ENCODE measurements at places on chromosomes 16 and 17.

- no peak for DNase-seq
These were observed at the start of gene AOC3 for GRCh38 chr17:42850954-42851353. AOC3 (plus strand) TSS chr17:42851199; CDS start chr17:42851344, 145 bp downstream.

DNA sequence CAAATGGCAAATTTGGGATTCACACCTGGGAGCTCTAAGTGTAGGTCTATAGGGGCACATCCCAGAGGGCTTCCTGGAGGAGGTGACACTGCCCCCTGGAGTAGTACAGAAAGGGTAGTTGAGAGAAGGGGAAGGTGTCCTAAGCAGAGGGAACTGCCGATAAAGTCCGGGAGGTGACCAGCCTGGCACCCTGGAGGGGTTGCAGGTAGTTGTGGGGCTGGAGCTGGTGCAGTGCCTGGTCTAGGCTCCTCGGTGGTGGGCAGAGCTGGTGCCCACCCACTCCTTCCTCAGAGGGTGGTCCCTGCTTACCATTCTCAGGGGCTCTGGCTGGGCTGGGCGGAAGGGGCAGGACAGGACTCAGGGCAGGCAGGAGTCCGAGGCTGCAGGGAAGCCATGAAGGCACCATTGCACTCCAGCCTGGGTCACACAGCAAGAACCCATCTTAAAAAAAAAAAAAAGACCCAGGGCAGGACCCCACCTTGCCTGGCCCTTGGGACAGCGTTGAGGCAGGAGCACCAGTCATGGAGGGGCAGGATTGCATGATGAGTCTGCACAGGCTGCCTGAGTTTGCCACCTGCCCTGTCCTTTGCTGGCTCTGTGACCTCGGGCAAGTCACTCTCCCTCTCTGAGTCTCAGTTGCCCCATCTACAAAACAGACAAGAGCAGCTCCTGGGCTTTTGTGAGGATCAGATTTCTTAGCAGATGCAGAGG is 43.8 kb downstream of the LAT start:
- DNase-seq, result no peak

DNA sequence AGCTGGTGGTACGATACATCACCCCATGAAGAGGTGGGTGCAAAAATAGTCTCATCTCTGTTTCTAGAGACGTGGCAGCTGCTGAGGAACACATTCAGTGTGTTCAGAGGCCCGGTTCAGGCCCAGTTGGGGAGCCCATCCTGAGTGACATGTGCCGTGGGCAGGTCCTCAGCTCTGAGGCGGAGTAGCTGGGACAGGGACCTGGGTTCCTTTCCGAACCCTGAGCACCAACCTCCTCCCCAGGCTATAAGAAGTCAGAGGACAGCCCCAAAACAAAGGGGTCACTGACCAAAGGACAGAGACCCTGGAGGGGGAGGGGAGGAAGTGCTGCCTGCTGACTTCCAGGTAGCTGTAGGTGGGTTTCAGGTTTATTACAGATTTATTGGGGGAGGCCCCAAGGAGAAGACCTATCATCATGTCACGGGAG is 5.1 kb downstream of the LDHD start:
- no peak for DNase-seq

- no peak for DNase-seq
These were observed 356.7 kb downstream of the SOX9 start for GRCh38 chr17:72477491-72477890.

- DNase-seq, result no peak
These were observed 195.9 kb upstream of the C17orf78 start for GRCh38 chr17:37179893-37180292.

All from stimulated activated naive CD4-positive, alpha-beta T cell treated with Interleukin-2 at 50 U/mL for 16 hours (primary cell).